HEK293T (cell line): ENCODE measurements at places on chromosomes 12 and 14.

DNA sequence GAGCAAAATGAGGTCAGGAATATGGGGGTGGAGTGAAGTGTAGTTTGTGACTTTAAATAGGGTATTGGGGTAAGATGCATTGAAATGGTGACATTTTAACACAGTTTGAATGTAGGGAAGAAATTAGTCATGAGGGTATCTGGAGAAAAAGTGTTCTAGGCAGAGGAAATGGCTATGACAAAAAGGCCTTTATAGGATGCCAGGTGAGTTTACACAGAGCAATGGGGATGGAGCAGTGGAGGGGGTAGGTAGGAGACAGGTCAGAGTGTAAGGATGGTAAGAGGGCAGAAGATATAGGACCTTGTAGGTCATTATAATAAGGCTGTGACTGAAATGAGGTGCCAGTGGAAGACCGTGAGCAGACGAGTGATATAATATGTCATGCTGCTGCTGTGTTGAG, 30.4 kb downstream of the HEATR5A start:
- no peak for DNase-seq

- DNase-seq = no peak
Observed at GRCh38 chr14:23930742-23931141, 22.8 kb upstream of the DHRS4 start.

GRCh38 chr14:67141146-67141900, 47.9 kb upstream of the GARIN2 start:
- DNase-seq = no peak

DNA sequence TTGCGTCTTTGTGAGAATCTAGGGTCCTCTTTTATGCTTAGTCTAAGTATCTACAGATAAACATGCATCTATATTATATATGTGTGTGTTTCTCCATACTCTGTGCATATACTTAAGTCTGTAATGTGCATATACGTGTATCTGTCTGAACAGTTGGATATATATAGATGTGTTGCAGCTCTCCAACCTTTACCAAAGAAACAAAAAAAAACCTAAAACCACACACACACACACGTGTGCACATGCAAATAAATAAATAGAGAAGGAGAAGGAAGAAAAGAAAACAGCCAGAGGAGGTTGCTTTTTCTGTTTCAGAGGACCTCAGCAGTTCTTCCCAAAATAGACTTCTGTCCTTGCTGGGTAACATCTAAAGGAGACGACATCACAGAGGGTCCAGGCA, 244.9 kb downstream of the CACNA1C start:
- DNase-seq = no peak

DNA sequence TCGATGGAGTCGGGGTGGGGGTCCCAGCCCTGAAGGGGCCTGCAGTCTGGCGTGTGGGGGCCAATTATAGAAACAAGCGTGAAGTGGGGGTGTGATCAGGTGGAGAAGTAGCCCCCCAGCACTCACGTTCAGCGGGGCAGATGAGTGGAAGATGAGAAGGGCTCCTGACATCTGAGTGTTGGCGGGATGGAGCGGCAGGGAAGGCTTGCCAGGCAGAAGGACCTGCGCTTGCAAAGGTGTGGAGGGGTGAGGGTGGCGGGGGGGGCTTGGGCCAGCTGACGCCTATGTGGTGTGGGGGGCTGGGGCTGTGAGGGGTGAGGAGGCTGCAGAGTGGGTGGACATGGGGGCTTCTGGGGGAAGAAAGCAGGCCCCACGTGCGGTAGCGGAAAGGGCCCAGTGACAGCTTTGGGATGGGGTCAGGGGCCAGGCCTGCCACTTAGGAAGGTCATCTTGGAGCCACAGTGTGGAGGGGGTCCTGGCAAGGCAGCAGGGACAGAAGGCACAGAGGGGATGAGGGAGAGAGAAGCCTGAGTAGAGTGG, 22.2 kb upstream of the BEGAIN start:
- DNase-seq = no peak

GRCh38 chr12:79936670-79937069, 1.8 kb upstream of the PPP1R12A start:
- DNase-seq = no peak

DNA sequence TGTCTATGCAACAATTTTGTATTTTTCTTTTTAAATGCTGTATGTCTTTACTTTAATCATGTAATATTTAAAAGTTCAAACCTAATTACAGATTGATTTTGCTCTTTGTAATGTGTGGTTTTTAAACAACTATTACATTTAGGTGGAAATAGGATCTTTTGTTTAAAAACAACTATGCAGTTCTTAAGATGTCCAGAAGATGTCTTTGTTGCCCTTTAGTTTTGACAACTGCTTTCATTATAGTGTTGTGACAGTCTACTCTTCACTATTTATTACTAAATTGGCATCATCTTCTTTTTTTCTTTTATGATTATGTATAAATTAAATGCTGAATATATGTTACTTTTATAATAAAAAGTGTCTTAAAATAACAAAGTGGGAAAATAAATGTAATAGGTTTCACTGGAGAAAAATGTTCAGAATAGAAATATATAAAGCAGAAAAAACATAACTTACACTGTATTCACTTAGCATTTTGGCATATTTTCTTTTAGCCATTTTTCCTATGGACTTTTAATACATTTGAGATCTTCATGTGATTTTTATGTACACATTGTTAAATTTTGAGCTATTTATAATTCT, 27.1 kb upstream of the PCNX4 start:
- DNase-seq = peak; percentile 10

DNA sequence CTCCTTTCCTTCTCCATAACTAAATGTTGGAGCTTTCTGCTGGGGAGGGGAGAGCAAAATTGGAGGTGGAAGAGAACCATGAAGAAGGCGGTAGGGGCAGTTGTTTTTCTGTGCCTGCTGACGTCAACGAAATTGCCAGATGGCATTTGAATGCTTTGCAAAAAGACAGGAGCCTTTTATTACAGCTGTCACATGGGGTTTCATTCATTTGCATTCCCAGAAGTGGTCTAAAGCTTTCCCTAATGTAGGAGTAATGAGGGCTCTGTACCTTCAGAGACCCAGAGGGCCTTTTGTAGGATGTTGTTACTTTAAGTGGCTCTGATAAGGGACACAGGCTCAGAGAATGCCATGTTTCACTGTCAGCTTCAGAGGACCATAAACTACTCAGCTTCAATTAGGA, 107.1 kb upstream of the SLCO1C1 start:
- no peak for DNase-seq

DNA sequence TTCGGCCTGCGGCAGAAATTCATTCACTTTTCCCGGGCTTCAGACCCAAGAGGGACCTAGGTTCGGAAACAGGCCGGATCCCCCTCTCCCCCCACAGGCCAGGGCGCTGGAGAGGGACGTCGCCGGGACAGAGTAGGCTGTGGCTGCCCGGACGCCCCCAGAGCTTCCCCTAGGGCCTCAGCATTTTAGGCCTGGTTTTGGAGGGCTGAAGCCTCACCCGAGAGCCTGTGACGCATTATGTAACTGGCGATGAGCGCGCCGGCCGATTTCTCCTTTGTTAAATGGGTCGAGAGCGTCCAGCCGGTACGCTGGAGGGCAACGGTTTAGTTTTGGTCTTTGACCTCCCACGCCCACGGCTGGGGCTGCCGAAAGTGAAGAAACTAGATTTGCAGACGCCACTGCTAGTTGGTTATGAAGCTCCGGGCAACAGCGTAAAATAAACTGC, 657 bp downstream of the PEBP1 start:
- DNase-seq = peak; percentile 21

GRCh38 chr14:23862513-23862912, 91.1 kb upstream of the DHRS4 start:
- no peak for DNase-seq
